M059J (cell line): ENCODE measurements at places on chromosomes 4 and X. TPM values are rescaled to one million over a fixed set of nuclear protein-coding genes. Genes with fewer than 3 reads are reported as not detected.

Gene GATB
- 23.5 and 31.7 TPM in 2 replicates for total RNA-seq

Gene PCDH7
- 0.66 and 1.0 TPM in 2 replicates for total RNA-seq

Gene NLGN4X
- total RNA-seq, result 0.02 and 0.15 TPM in 2 replicates

Gene GLUD2
- 0.37 and 0.47 TPM in 2 replicates for total RNA-seq

Gene RNF150
- total RNA-seq, result 1.8 and 4.0 TPM in 2 replicates
